ENCODE measurements at places on chromosomes 1 and 21.

DNA sequence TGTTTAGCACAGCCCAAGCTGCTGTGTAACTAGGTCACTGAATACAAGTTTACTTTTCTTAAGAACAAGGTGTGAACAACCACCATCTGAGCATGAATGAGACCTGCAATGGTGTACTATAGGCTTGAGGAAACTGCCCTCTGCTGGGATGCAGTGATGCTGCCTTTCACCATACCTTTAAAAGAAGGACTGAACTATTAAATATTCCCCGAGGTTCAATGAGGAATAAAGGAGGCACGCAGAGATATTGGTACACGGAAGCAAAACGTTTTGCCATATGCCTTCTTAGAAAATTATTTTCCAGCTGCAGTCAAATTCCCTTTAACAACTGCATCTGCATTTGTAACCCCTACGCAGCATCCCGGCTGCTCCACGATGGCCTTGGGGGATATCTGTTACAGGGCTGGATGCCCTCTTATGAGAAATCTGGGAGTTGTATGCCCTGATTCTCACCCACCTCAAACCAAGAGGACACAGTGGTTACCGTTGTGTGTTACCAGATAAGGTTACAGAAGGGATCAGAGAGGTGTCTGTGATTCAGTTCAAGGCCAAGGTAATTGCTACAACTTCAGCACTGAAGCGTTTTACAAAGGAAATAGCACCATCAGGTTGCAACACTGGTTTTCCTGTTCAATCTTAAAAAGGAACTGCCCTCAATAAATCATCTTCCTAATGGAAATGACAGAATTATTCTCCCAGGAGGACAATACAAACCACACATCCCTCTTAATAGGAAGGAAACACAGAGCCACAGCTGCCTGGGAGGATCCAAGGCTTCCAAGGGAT lies 470.5 kb downstream of the LTN1 start:
- DNase-seq = no peak

GRCh38 chr1:177181280-177181630 lies 10.5 kb downstream of the BRINP2 start:
- DNase-seq = no peak

GRCh38 chr1:22552021-22552420 lies 11.3 kb upstream of the EPHA8 start:
- no peak for DNase-seq

DNA sequence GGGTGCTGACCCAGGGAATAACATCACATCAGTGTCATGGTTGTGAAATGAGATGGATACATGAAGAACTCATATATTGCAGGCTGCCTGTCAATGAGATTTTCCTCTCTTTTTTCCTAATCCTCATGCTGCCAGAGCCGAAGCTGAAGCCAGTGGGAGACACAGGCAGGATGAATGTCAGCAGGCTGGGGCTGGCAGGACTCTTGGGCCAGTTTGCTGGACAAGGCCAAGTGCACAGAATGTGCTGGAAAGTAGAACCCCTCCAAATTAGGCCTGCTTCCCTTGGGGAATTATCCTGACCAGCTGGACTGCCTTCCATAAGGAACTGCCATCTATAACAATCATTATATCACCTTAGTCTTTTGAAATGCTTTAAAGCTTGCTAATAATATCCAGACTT lies 31.4 kb downstream of the SLC44A3 start:
- DNase-seq = no peak

DNA sequence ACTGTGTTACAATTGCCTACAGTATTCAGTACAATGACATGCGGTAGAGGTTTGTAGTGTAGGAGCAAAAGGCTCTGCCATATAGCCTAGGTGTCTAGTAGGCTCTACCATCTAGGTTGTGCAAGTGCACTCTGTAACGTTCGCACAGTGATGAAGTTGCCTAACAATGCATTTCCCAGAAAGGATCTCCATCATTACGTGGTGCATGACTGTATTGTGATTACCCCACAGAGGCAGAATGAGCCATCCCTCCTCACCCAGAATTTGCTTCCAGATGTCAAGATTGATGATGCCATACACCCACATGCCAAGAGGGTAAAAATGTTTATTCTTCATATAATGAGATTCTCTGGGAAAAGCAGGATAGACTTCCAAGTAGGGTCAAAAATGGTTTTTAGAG lies 199.3 kb upstream of the CTTNBP2NL start:
- DNase-seq = no peak

GRCh38 chr1:55658917-55659316 lies 443.8 kb upstream of the USP24 start:
- no peak for DNase-seq

DNA sequence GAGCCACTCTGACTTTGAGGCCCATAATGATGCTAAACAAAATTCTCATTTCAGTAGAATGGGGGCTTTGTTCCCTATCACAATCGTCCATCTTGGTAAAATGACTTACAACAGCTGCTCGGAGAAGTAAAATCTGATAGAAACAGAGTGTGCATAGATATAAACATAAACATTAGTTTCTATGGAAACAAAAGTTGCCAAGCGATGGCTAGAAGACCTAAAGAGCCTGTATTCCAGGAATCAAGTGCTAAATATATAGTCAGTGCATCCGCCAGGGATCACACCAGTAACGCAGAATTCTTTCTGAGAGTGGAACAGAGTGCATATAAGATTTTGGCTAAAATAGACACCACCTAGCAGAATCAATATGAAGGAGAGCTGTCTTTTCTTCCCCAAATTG lies 91.2 kb upstream of the KAZN start:
- no peak for DNase-seq

DNA sequence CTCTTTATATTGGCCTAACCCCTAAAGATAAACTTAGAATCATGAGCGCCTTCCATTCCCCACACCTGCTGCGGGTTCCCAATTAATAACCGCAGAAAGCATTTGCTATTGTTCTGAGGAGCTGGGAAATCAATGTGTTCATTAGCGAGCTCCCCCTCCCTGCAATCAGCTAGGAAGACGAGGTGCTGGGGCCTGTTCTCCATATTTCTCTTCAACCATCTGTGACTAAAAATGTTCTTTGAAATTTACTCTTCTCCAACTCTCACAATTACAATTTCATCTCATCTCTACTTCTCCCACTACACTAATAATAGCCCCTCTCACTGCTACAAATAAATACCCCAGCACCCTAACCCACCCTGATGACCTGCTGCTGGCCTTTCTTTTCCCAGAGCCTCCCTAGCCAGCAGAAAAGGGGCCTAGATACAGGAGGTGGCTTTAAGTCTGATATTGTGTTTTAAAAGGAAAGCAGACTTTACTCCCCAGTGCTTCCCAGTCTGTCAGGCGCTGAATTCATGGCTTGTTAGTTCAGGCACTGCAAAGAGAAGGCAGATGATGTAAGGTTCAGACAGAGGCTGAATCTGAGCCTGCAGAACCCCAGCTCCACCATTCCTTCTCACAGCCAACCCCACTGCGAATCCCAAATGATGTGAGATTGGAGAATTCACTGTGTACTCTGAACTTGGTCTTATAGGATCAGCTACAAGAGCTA lies 477.5 kb upstream of the DAB1 start:
- no peak for DNase-seq

DNA sequence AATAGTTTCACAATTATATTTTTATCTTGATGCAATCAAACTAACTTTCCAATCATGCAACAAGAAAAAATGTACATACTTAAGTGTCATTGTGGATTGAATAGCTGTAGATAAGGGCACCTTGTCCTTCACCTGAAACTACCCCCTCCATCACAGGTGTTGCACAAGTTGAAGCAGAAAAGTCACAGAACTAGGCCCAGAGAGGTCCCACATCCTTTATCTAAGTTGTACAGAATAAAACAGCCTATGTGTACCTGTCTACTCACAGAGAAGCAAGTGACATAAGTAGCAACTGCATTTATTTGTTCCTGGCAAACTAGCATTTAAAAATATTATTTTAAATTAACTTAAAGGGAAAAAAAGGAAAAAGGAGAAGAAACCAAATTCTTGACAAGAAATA lies 256.8 kb downstream of the FAF1 start:
- no peak for DNase-seq

DNA sequence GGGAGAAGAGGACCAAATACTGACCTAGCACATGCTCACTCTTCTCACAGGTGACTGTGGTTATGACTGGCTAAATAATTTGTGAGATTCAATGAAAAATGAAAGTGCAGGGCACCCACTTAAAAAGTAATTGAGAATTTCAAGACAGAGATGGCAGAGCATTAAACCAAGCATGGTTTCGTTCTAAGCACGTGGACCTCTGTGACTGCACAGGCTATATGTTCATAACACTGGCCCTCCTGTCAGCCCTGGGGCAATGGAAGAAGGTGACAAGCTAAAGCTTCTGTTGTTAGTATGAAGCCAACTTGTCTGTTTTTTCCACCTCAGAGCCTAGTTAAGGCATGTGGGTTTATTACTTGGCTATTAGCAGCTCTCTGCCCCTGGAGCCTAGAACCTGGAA lies 130.9 kb downstream of the FASLG start:
- no peak for DNase-seq

DNA sequence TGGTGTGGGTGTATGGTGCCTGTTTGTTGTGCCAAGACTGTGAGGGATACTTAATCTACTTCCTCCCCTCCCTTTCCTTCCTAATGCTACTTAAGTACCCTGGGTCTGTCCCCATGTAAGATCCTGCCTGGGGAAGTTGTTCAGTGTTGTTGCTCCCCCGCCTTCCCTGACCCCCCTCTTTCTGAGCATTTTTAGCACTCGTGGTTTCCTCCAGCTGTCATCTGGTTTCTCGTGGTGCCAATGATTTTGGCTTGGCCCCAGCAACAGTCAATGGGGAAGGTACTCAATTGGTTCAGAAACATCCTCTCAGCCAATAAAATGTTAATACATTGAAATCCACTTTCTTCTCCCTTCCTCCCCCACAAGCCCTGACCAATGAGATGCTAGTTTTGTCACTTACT lies 8.0 kb upstream of the B4GALT3 start:
- DNase-seq = no peak

- no peak for DNase-seq
These were observed 151.7 kb downstream of the SEC16B start for GRCh38 chr1:177817937-177818875.

- DNase-seq = no peak
These were observed 22.6 kb downstream of the FOXD2 start for GRCh38 chr1:47460456-47460855.

DNA sequence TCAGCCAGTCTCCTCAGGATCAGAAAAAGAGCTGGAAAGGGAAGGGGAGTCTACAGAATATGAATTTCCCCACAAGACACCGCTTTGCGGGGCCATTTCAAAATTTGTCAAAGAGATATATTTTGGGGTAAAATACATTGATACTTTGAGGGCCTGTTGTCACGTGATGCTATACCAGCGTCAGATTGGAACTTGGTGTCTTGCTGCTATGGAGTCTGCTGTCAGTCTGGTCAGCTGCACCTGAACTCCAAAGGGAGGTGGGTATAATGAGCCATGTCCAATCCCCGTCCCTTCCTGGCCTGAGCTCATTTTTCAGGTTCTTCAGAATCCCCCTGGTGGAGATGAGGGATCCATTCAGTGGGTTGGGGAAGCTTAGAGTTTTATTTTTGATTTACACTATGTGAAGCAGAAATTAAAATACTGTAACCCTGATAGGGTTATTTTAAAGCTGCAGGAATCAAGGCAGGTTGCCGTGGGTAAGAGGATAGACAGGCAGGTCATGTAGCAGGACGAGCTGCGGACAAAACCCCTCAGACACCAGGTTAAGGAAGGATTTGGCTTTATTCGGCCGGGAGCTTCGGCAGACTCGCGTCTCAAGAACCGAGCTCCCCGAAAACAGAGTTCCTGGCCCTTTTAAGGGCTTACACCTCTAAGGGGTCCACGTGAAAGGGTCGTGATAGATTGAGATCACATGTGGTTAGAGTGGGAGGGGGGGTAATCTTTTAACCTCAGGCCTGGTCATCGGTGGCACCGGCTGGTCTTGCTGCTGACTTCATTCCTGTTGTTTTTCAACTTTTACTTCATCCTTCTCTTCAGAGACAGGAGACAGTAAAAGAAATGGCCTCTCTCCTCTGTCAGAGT lies 2.2 kb upstream of the POFUT2 start:
- DNase-seq = no peak

GRCh38 chr1:98053471-98054366 lies 132.9 kb upstream of the DPYD start:
- DNase-seq = no peak

GRCh38 chr1:188269956-188270355 lies 1441.2 kb downstream of the PLA2G4A start:
- no peak for DNase-seq

DNA sequence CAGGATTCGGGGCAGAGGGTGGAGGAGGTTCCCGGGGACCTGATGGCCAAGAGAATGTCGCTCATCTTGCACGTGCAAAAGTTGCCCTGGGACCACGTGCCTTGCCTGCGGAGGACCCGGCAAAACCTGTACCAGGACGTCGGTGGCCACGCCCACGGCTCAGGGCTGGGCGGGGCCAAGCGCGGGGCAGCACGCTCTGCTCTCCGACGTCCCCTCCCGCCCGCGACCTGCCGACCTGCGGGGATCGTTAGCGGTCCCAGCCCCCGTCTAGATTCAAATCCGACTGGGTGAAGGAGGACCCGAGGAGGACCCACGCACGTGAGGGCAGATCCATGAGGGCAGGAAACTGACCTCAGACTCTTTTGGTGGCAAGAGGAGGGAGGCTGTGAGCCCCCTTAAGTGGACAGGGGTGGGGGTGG lies at the start of gene C1orf167:
TSS of gene C1orf167 (plus strand) at position 206 of the 419 bp plus-strand sequence. CDS start 2,208 bp downstream, outside the sequence.
- DNase-seq = no peak

- DNase-seq = no peak
These were observed 458 bp upstream of the KRTAP10-4 start for GRCh38 chr21:44572959-44573583.

DNA sequence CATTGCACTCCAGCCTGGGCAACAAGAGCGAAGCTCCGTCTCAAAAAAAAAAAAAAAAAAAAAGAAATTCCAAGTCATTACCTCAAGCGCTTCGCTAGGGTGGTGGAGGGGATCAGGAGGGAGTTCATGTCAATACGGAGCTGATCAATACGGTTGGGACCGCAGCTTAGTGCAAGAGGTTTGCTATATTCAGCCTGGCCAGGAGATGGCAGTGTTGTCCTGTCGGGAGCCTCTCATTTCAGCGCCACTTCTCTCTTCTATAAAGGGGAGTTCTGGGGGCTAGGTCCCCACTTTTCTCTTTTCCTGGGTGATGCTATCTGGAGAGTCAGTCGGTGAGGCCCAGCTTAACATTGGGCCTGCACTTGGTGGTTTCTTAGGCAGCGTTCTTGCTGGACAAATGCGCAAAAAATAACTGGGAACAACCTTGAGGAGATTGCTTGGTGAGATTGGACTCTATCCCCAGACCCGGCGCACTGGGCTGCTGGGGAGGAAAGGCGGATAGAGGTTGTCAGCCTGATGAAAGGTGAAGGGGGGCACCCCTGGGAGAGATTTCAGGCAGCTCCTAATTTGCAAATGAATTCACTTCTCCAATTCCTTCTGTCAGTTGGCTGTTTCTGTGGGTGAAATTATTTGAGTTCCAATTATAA lies 40.4 kb downstream of the KIAA0040 start:
- DNase-seq = no peak

DNA sequence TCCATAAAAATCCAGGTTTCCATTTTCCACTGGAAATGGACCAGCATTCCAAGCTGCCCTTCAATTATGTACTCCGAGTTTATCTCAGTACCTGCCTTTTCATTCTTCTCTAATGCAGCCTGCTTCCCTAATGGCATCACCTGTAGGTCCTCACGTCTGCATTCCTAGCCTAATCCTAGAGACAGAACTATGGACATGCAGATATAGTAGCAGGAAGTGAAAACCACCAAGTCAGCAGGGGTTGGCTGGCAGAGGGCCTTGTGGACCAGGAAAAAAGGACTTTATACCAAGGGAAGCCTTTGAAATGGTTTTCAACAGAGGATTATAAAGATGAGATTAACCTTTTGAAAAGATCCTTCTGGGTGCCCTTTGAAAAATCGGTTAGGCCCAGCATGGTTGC lies 135.7 kb upstream of the L1TD1 start:
- no peak for DNase-seq

Measured in cortex of kidney (tissue), 1 donor.